Body of pancreas (tissue), 4 donors: ENCODE measurements at places on chromosomes 7 and 10. TPM values are rescaled to one million over a fixed set of nuclear protein-coding genes. Genes with fewer than 3 reads are reported as not detected.
A peak's percentile ranks its signal among the peaks of the same experiment; 100 is the strongest.

- no peak overlapping the region for H3K27ac ChIP-seq
- no peak overlapping the region for H3K4me3 ChIP-seq
- H3K4me1 ChIP-seq: no peaks in the 10 kb centered on the region
- no peaks in the 10 kb centered on the region for H3K36me3 ChIP-seq
- peak; percentile 0 for DNase-seq
These were observed 29.0 kb downstream of the RASGEF1A start for GRCh38 chr10:43237631-43238446.

DNA sequence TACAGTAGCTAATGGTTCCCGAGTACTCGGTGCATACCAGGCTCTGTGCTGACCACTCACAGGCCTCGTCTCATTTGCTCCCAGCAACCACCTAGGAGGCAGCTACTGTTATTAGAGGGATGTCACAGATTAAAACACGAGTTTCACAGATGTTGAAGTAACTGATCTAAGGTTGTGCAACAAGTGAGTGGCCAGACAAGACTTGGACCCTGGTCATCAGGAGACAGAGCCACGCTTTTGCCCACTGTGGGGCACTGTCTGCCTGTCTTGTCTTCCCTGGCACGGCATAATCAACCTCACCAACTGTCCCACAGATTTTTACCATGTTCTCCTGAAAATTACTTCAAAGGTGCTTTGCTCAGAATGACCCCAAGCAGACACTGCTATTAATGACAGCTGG is 111.6 kb upstream of the HABP2 start:
- H3K4me1 ChIP-seq: peaks cover 12% of the 10 kb centered on the region
- H3K27ac ChIP-seq: no peak overlapping the region
- no peaks in the 10 kb centered on the region for H3K36me3 ChIP-seq
- no peak overlapping the region for H3K4me3 ChIP-seq
- DNase-seq: no peak

Gene RSPH10B2
- total RNA-seq: not detected

DNA sequence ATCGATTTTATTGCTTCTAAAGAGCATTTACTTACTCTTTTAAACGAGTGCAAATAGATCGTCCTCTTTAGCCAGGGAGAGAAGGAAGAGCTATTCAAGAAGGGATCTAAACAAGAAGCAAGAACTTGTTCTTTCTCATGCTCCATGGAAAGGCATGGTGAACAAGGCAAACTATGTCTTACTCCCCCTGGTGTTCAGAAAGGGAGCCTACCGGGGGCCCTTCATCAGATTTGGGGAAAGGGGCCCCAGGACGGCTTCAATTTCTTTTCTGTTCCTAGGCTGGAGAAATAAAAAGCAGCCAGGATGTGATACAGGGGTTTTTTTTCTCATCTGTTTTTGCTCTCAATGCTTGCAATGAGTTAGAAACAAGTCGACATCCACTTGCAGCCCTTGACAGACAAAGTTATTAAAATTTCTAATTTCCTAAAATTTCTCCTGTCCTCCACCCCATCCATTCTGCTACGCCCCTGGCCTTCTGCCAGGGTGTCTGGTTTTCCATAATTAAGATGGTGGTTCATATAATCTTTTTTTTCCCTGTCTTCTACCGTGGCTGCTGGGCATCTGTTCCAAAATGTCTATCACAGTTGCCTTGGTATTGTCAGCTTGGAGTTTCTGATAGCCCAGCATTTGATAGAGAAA is 214.4 kb downstream of the CREB5 start:
- no peaks in the 10 kb centered on the region for H3K4me1 ChIP-seq
- H3K27ac ChIP-seq: no peak overlapping the region
- no peaks in the 10 kb centered on the region for H3K36me3 ChIP-seq
- H3K4me3 ChIP-seq: no peak overlapping the region

GRCh38 chr7:82959528-82959927 is 203.2 kb downstream of the PCLO start:
- H3K27me3 ChIP-seq: no peaks in the 10 kb centered on the region
- no peak overlapping the region for H3K27ac ChIP-seq
- H3K4me3 ChIP-seq: no peak overlapping the region

DNA sequence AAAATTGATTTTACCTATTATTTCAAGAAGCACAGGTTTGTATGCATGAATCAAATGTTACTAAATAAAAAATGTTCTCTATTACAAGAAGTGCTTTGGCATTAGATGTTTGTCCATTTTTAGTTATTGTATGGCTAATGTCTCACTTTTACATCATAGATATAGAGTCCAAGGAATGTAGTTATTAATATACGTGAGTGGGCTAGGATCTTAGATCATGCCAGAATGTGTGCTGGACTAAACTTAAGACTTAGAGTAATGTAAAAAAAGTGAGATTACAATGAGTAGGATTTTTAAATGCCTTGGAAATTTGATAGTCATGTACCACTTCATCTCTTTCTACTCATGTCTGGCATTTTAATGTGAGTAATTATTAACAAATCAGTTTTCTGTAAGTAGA is 196.6 kb downstream of the ARL4A start:
- no peaks in the 10 kb centered on the region for H3K36me3 ChIP-seq
- no peaks in the 10 kb centered on the region for H3K27me3 ChIP-seq
- no peak for DNase-seq
- no peak overlapping the region for H3K4me3 ChIP-seq

GRCh38 chr7:133081119-133081598 is 731 bp downstream of the CHCHD3 start:
- no peaks in the 10 kb centered on the region for H3K36me3 ChIP-seq
- peak overlapping the region; percentile 79 for H3K4me3 ChIP-seq
- DNase-seq: peak; percentile 6
- no peaks in the 10 kb centered on the region for H3K27me3 ChIP-seq

DNA sequence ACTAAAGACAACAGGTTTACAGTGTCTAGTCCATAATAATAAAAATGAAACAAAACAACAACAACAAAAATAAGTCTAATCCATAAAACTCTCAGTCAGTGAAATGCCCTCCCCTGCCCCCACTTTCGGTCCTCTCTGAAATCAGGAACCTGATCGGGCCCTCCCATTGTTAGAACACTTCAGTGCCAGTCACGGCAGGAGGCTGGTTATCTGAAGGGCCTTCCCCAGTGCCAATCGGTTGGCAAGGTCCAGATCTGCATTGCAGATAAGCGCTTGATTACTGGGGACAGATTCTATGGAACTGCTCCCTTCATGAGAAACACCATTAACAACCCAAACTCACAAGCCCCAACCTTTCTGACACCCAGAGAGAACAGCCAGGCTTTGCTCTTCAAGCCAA is 72.2 kb upstream of the EEPD1 start:
- no peaks in the 10 kb centered on the region for H3K36me3 ChIP-seq
- H3K27me3 ChIP-seq: no peaks in the 10 kb centered on the region
- H3K4me1 ChIP-seq: peaks cover 16% of the 10 kb centered on the region
- no peak for DNase-seq

Gene ERVW-1
- total RNA-seq: not detected

DNA sequence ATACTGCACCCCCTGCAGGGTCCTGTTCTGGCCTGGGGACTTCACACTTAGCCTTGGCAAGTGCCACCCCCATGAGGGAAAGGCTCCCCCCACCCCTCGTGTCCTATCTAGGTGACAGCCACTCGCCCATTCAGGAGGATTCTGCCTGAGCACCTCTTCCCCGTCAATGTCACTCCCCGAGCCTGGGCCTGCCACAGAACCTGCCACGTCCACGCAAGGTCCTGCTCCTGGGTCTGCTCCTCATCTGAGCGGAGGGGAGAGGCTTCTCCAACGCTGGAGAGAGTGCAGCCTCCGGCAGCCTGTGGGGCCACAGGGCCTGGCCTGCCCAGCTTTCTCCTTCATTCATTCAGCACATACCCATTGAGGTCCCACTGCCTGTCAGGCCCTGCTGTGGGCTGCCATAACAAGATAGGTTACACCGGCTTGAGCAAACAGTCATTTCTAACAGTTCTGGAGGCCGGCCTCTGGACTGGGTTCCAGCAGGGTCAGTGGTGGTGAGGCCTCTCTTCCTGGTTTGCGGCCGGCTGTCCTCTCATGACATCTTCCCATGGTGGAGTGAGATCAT is 92.0 kb upstream of the RET start:
- no peak for DNase-seq
- no peaks in the 10 kb centered on the region for H3K36me3 ChIP-seq
- no peak overlapping the region for H3K4me3 ChIP-seq

DNA sequence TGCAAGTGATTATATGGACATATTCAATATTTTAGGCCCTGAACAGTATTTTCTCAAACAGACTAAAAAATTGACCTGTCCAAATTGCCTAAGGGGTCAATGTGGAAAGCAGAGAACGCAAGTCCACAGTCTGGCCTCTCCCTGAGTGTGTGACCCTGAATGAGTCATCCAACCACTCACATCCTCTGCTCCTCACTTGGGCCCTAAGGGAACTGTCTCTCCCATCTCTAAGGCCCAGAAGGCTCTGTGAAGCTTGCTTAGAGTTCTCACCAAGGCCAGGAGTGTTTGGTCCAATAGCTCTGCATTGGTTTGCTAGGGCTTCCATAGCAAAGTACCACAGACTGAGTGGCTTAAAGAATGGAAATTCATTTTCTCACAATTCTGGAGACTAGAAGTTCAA is 155.1 kb downstream of the LSM5 start:
- no peaks in the 10 kb centered on the region for H3K4me1 ChIP-seq
- H3K27ac ChIP-seq: no peak overlapping the region
- no peak overlapping the region for H3K4me3 ChIP-seq
- no peaks in the 10 kb centered on the region for H3K36me3 ChIP-seq
- H3K27me3 ChIP-seq: no peaks in the 10 kb centered on the region
- no peak for DNase-seq

Gene KAZALD1
- 1.8 TPM for total RNA-seq

DNA sequence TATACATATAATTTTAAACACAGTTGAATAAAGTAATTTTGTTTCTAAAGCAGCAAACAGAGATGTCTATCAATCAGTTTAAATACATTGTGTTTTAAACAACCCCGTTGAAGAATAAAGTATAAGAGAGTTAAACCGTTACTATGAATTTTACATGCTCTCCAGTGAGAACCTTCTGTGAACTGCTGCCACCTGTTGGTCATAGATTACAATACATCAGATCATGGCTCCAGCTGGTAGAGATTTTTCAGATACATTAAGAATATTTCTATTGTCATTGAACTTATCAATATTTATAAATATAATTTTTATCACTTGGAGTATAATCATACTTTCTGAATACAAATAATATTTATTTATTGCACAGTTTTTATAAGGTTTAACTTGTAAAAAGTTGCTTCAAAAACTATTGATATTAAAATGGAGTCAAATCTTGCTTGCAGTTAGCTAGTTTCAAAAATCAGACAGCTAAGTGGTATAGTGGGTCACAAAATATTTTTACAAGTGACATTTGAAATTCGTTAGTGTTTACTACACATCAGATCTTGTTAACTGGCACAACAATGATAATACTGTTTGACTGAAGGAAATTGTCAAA is 561.2 kb upstream of the PHF14 start:
- peak; percentile 35 for DNase-seq
- no peaks in the 10 kb centered on the region for H3K27me3 ChIP-seq
- H3K4me3 ChIP-seq: no peak overlapping the region

Gene CAMK2B
- total RNA-seq: 0.52 TPM

Gene CASTOR2
- 9.6 TPM for total RNA-seq

GRCh38 chr10:35050568-35050967 is 39.6 kb downstream of the CUL2 start:
- DNase-seq: no peak
- H3K36me3 ChIP-seq: no peaks in the 10 kb centered on the region
- H3K27me3 ChIP-seq: no peaks in the 10 kb centered on the region

Gene EPHB4
- 46.4 TPM for total RNA-seq

GRCh38 chr10:122121059-122121458 is 132.1 kb downstream of the TACC2 start:
- H3K27ac ChIP-seq: no peak overlapping the region
- DNase-seq: no peak
- H3K36me3 ChIP-seq: no peaks in the 10 kb centered on the region
- H3K4me1 ChIP-seq: peaks cover 3% of the 10 kb centered on the region

GRCh38 chr7:83832009-83832408 is 183.1 kb upstream of the SEMA3E start:
- no peaks in the 10 kb centered on the region for H3K4me1 ChIP-seq
- no peaks in the 10 kb centered on the region for H3K27me3 ChIP-seq
- H3K27ac ChIP-seq: no peak overlapping the region
- no peak for DNase-seq
- no peaks in the 10 kb centered on the region for H3K36me3 ChIP-seq

DNA sequence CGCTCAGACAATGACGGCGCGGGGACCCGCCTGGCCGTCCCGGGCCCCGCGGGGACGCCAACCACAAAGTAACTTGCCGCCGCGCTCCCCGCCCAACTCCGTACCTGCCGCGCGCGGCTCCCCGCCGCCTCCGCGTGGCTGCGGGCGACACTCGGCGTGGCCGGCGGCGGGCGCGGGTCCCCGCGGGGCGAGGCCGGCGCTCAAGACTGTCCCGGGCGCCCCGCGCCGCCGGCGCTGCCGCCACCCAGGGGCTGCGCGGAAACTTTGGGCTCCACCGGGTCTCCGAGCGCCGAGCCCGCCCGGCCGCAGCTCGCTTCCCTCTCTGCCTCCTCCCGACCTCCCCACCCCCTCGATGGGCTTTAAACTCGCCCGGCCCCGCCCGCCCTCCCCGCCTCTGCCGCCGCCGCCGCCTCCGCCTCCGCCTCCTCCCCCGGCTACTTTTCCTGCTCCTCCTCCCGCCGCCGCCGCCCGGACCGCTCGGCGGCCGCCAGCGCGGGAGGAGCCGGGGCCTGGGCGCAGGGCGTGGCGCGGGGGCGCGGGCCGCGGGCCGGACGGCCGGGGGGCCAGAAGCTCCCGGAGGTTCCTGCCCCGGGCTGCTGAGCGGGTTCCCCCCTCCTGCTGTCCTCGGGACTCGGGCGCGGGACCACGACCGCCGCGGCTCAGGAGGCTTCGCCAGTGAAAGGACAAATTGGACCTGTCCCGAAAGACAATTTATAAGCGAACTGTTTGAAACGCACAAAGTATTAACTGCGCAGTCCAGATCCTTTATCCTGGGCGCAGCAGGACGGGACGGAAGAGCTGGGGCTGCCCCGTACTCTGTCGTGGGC is 10.6 kb upstream of the GRB10 start:
- no peaks in the 10 kb centered on the region for H3K27me3 ChIP-seq
- peak; percentile 84 for DNase-seq
- peaks cover 59% of the 10 kb centered on the region for H3K4me1 ChIP-seq

GRCh38 chr7:131014906-131015656 is 281.1 kb upstream of the KLF14 start:
- H3K36me3 ChIP-seq: no peaks in the 10 kb centered on the region
- H3K4me3 ChIP-seq: no peak overlapping the region
- DNase-seq: no peak
- peaks cover 36% of the 10 kb centered on the region for H3K4me1 ChIP-seq
- H3K27me3 ChIP-seq: no peaks in the 10 kb centered on the region
- no peak overlapping the region for H3K27ac ChIP-seq

Gene GDF10
- 8.0 TPM for total RNA-seq

Gene SPDYE1
- total RNA-seq: not detected

Gene CD36
- total RNA-seq: 76.0 TPM

DNA sequence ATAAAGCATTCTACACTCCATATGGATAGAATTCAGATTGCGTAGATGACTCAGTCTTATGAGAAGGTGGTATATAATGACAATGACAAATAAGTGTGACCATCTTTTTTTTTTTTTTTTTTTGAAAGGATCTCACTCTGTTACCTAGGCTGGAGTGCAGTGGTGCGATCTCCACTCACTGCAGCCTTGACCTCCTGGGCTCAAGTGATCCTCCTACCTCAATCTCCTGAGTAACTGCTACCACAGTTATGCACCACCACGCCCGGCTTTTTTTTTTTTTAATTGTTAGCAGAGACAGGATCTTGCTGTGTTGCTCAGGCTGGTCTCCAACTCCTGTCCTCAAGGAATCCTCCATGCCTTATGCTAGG is 43.2 kb upstream of the NRP1 start:
- DNase-seq: no peak
- no peak overlapping the region for H3K27ac ChIP-seq
- no peaks in the 10 kb centered on the region for H3K4me1 ChIP-seq
- no peaks in the 10 kb centered on the region for H3K27me3 ChIP-seq

Gene PAPSS2
- total RNA-seq: 17.5 TPM

Gene ZNF365
- 1.6 TPM for total RNA-seq
